ENCODE measurements at places on chromosomes 6 and 20.

- no peak for DNase-seq
Measured at GRCh38 chr6:144944106-144944505, 659.0 kb downstream of the UTRN start.

DNA sequence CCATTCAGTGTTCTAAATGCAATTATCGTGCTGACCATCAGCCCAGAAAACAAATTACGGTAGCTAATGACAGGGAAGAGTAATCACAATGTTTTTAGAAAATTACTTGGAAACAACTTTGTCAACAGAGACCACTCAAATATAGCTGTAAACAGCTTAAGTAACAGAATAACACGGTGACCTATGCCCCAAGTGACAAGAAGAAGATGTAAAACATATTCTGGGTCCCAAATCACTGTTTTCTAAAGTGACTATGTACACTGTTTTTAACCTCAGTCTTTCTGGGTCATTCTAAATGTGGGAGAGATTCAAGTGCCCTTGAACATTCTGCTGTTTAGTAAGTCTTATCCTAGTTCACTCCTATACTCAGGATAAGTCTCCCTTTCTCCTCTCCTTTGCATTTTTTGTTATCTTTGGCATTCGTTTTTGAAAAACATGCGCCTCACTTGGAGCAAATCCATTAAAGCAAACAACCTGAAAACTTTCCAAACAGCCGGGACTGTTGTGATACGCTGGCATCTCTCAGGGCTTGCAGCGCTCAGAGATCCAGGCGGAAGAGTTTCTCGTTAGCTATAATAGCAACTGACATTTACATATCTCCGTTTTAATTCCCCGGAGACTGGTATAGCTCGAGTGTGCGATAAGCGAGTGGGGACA lies 114.5 kb upstream of the SOX4 start:
- peak; percentile 50 for DNase-seq

DNA sequence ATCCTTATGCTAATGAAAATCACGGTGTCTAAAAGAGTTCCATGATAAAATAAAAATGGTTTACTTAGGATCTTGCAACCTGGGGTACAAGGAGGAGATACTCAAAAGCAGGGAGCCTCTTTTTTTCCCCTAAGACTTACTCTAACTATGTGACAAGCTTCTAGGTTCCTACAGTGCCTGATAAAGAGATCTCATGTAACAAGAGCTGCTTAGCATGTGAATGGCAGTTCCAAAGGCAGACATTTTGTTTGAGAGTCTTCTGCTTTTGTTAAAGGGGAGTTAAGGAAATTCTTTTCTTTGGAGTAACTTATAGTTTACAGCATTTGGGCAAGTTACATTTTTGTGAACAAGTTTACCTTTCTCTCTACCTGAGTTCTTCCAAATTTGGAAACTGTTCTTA lies 945.8 kb upstream of the ADGRB3 start:
- DNase-seq, result no peak

DNA sequence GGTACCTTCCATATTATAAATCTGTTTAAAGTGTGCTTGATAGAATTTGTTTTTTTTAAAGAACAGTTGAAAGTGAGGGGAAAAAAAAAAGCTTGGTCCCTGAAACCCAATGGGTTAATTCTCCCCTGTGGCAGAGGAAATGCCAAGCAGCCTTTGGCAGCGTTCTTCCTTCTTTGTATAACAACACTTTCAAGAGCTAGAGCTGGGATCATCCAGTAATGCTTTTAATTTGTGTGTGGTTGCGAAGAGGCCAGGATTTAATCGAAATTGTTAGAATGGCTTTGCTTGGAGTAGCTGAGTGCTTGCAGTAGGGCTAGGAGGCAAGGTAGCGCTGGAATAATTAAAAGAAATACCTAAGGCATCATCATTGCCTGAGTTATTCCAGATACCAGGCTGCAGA lies 692.0 kb downstream of the DHX35 start:
- no peak for DNase-seq

GRCh38 chr6:139198529-139199288 lies 63.8 kb downstream of the HECA start:
- no peak for DNase-seq

DNA sequence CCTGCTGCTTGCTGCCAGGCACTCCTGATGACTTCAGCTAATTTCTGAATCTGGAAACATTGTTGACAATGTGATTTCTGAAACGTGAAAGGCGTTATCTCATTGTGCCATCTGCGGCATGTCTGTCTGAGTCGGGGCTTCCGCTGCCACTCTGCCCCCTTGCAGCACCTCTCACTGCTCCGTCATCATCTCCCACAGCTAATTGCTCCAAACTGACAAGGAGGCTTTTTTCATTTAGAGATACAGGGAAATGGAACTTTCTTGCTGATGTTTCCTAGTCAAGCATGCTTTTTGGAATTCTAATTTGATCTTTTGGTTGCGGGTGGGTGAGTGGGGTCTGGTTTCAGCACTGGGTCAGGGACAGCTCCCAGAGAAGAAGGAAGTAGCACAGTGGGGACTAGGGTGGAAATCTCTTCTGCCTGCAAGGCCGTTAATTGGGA lies 233.5 kb downstream of the DHX35 start:
- peak; percentile 49 for DNase-seq

DNA sequence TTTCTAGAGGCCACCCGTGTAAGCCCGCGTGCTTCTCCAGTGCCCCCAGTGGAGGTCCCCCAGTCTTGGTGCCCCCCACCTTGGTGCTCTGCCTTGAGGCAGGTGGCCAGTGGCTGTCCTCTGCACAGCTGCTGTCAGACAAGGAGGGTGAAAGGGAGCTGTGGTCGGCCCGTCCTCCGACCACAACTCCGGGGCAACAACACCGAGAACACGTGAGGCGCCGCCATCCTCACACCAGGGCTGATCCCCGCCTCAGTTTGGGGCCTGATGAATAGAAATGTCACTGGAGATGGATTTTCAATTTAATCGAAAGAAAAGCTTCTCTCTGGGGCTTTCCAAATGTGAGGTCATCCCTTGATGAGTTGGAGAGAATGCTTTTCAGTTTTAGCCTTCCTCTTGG lies 304.6 kb downstream of the CDH4 start:
- no peak for DNase-seq

- DNase-seq, result peak; percentile 69
Measured at GRCh38 chr6:130252527-130253237, 29.9 kb upstream of the SAMD3 start.

GRCh38 chr20:44431502-44432234 lies 44.0 kb upstream of the TTPAL start:
- no peak for DNase-seq

- DNase-seq, result no peak
Measured at GRCh38 chr6:74587386-74587785, 618.5 kb downstream of the COL12A1 start.

DNA sequence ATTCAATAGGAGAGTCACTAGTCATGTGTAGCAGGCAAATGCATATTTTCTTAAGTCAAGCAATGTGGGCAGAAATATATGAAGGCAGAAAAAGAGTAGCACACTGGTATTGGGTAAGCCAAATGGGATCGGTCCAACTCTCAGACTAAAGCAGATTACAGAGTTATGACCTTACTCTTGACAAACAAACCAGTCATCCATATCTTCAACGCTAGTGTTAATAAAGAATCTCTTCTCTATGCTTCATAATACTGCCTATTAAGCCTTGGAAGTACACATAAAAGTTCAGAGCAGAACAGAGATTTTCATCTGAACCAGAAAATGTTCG lies 320.2 kb upstream of the JARID2 start:
- no peak for DNase-seq

DNA sequence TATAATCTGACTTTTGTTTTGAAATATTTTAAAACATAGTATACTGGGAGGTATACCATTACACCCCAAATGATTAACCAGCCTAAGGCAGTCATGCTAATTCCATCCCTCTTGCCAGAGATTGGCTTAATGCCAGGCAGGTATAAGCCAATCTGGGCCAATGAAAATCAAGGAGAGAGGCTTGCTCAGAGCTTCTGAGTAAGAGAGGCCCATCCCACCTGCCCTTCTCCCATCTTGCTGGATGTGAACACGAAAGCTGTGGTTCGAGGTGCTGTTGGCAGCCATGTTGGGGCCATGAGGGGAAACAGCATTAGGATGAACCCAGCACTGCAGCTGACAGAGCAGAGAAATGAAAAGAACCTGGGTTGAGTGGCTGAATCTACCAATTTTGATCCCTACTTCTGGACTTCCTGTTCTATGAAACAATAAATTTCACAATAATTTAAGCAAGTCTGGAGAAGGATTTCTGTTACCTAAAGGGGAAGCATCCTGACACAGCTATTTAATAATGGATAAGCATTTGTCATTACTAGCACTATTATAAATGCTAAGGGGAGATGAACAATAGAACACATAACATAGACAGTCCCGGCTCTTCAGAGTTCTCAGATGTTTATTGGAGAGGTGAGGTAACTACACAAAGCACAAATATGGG lies 152.3 kb downstream of the CDC5L start:
- no peak for DNase-seq

DNA sequence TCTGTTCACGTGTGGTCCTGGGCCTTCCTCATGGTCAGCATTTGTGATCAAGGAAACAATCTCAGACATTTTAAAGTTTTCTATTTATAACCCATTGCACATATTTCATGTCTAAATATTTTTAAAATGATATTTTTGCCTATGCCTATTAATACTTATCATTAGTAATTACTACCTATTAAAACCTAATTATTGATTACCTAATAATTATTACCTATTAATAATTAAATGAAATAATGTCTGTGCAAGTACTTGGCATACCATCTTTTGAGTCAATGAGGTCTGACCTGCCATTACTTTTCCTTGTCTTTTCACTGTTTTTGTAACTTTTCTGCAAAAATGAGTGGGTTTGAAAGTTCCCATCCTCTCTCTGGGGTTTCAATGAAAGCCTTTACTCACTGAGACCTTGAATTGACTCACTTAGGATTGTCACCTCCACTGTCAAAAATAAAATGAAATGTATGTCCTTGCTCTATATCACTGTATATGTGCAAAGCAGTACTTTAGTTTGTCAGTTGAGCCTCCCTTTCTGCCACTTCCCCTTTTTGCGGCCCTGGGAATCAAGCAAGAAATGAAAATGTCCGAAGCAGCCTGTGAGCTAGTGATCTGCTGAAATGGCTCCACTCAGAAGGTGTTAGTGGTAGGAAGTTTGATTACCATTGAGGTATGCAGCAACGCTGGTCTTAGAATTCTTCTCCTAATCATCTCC lies 87.8 kb downstream of the L3MBTL3 start:
- no peak for DNase-seq

DNA sequence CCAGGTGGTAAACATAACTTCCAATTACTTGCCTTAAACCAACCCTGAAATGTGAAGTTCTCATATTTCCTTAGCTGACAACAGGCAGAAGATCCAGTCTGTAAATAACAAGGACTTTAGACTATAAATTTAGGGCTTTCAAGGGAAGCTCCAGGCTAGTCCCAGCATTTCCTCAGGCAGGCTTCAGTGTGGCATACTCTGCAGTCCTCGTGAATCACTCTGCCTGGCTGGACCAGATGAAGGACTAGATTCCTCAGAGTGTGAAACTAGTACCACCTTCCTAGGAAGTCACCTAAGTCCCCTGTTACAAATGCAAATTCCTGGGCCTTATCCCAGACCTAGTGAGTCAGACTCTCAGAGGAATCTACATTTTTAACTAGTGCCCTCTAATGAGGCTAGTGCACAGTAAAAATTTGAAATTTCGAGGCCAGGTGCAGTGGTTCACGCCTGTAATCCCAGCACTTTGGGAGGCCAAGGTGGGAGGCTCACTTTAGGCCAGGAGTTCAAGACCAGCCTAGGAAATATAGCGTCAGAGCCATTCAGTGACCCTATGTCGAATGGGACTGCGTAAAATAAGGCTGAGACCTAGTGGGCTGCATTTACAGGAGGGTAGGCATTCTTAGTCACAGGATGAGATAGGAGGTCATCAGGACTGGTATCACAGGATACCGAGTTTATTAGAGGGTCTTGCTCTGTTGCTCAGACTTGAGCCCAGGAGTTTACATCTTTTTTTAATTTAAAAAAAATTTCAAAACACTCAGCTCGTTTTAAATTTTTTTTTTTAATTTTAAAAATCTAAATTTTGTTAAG lies 279.6 kb upstream of the JARID2 start:
- DNase-seq, result no peak

DNA sequence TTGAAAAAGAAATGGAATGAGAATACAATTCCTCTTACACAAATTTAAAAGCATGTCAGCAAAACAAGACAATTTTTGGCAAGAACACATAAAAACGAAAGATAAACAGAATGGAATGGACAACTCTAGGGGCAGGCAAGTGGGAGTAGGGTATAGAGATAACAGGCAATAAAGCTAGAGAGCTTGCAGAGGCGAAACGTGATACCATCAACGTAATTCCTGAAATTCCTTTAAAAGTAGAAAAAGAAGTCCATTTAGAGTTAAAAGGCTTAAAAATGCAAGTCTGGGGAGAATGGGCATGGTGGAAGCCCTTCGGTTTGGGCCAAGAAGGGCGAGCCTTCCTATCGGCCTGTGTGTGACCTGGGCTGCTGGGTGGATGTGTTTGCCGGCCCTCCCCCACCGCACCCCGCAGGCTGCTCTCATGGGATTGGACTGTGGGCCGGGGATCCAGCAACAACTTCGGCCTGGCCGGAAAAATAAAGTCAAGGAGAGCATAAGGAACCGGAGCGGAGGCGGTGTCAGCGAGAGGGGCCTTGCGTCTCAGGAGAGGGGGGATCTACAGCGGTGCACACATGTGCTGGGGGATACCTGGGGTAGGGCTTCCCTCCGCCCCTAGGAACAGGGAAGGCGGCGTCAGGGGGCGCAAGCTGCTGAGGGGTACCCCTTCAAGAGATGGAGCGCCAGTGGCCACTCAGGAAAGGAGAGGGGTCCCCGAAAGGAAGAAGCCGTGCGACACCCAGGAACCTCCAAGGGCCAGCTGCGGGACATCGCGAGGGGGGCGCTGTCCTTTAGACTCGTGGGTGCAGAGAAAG lies 4.1 kb downstream of the TMEM239 start:
- no peak for DNase-seq

DNA sequence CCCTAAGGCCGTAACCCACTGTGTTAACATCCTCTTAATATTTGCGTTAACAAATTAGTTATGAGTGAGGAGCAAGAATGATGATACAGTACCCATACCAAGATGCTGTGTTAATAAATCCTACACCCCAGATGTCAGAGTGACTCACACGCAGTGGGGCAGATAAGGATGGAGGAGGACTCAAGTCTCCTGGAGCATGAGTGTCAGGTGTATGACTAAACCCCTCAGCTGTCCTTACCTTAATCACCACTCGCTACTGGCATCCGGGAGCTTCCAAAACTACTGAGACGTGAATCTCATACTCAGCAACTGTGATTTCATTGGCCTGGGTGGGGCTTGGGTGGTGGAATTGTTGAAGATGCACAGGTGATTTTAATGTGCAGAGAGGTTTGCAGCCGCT lies 131.3 kb upstream of the MTHFD1L start:
- no peak for DNase-seq

- no peak for DNase-seq
Measured at GRCh38 chr20:43752561-43753301, 25.9 kb upstream of the GTSF1L start.

GRCh38 chr6:41358503-41358902 lies 23.1 kb downstream of the NCR2 start:
- no peak for DNase-seq

GRCh38 chr6:89024456-89024855 lies 56.1 kb upstream of the PNRC1 start:
- DNase-seq, result no peak

GRCh38 chr6:148855744-148856143 lies 108.9 kb downstream of the UST start:
- no peak for DNase-seq

Data from tongue (tissue), 3 donors.